Keratinocyte (primary cell): ENCODE measurements at places on chromosomes 4 and X.

DNA sequence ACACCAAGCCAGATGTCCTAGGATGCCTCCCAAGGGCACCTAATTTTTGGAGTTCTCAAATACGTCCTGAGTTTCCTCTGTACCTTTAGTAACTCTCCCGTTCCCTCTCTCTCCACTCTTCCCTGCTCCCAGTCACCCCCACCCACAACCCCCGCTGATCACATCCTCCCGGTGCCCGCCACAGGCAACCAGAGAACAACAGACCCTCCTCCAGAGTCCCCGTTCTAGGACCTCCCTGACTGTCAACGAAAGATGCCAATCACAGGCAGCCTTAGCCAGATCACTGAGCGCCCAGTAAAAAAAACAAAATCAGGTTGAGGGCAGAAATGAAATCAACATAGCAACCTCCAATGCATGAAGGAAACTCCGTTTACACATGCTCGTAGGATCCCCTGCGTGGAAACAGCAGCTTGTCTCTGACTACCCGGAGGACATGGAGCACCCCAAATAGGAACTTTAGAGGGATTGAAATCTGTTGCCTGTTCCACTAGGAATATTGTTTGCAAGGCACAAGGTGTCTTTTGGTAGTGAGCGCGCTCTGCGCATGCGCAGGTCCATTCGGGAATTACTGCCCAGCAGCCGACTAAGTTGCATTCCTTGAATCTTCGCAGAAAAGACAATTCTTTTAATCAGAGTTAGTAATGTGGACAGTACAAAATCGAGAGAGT is at the start of gene GABRB1:
Gene GABRB1, plus strand, starts transcription at position 557 of the 668 bp plus-strand sequence.
- no peak for DNase-seq

DNA sequence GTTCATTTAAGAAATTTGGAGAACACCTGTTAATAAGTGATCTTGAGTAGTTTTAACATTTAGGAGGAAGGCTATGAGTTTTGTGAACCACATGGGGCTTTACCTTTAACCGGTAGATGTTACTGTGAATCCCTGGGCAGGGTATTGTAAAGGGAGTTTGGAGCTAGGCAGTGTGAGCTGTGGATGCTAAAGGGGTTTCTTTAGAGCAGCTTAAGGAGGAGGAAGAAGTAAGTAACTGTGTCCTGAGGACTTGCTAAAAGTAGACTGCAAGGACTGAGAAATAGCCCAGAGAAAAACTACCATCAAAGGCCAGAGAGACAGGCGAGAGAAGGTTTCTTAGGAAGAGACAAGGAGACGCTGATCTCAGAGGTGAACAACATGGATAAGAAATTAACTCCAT is 5.6 kb downstream of the RHOH start:
- no peak for DNase-seq

- DNase-seq, result no peak
Observed at GRCh38 chr4:128542047-128542446, 254.4 kb upstream of the PGRMC2 start.

DNA sequence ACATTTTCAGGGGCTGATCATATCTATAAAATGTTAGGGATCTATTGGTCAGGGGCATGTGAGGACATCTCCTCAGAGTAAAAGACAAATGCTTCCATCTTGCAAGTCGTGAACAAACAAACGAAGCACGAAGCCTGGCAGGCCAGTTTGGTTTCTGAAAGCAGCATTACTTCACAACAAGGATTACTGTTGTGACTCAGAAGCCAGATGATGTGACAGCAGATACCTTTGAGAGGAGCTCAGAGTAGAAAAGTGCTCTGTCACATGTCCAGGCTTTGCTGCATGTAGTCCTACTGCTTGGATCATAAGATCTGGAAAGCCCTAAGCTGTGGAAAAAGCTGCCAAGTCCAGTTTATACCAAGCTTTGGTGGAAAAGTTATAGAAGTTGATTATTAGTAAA is 1827.2 kb downstream of the ARAP2 start:
- DNase-seq, result no peak

- DNase-seq, result no peak
Observed at GRCh38 chrX:57902633-57903032, 7.6 kb downstream of the ZXDA start.

- no peak for DNase-seq
Observed at GRCh38 chr4:41038304-41038703, 176.0 kb downstream of the APBB2 start.

DNA sequence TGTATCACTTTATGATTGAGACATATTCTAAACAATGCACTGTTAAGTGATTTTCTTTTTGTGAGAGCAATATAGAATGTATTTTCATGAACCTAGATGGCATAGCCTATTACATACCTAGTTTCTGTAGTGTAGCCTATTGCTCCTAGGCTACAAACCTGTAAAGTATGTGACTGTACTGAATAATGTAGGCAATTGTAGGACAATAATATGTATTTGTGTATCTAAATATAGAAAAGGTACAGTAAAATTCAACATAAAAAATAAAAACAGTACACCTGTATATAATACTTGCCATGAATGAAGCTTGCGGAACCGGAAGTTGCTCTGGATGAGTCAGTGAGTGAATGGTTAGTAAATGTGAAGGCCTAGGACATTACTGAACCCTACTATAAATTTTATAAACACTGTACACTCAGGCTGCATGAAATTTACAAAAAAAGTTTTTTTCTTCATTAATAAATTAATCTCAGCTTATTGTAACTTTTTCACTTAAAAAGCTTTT is 106.7 kb downstream of the VSIG4 start:
- DNase-seq, result no peak

- DNase-seq, result no peak
Observed at GRCh38 chr4:52889778-52890520, 27.8 kb downstream of the RASL11B start.

GRCh38 chr4:33062155-33062806 is 2342.1 kb downstream of the PCDH7 start:
- no peak for DNase-seq

GRCh38 chrX:39425124-39425806 is 624.0 kb downstream of the MID1IP1 start:
- no peak for DNase-seq

- no peak for DNase-seq
Observed at GRCh38 chr4:140675599-140676231, 80.5 kb downstream of the TBC1D9 start.

DNA sequence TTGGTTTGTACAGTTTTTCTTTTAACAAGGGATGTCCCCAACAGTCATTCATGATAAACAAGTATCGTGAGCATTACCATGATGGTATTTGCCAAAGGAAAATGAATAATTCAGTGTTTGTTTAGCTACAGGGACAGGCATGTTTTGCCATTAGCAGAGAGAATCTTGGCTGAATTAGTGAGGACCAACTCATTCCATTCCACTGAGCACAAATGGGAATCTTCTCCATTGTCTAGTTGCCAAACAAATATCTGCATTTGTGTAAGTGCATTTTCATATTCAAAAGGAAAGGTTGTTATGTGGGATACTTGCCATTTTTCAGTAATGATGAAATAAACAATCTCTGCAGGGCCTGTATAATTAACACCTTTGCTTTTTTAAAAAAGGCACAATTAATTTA is 1762.6 kb downstream of the RPA4 start:
- DNase-seq, result no peak

GRCh38 chr4:74237425-74237966 is 70.8 kb upstream of the EPGN start:
- no peak for DNase-seq

DNA sequence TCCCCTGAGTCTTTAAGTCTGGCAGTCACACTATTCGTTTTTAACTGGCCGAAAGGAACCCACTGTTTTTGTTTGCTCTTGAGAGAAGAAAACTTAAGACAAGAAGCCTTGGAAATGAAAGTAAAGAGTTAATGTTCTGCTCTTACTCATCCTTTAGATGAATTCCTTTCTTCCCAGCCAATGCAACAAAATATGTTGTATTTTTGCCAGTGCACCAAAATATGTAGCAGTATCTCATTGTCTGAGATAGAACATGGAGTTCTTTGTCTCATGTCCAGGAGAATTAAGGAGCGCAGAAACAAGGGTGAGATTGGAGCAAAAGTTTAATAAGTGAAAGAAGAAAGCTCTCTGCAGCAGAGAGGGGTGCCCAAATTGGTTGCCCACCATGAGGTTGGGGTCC is 12.2 kb downstream of the TENT5D start:
- no peak for DNase-seq

GRCh38 chrX:2483398-2484060 is 17.2 kb downstream of the DHRSX start:
- no peak for DNase-seq

- no peak for DNase-seq
Observed at GRCh38 chr4:149248191-149248764, 567.4 kb downstream of the IQCM start.

DNA sequence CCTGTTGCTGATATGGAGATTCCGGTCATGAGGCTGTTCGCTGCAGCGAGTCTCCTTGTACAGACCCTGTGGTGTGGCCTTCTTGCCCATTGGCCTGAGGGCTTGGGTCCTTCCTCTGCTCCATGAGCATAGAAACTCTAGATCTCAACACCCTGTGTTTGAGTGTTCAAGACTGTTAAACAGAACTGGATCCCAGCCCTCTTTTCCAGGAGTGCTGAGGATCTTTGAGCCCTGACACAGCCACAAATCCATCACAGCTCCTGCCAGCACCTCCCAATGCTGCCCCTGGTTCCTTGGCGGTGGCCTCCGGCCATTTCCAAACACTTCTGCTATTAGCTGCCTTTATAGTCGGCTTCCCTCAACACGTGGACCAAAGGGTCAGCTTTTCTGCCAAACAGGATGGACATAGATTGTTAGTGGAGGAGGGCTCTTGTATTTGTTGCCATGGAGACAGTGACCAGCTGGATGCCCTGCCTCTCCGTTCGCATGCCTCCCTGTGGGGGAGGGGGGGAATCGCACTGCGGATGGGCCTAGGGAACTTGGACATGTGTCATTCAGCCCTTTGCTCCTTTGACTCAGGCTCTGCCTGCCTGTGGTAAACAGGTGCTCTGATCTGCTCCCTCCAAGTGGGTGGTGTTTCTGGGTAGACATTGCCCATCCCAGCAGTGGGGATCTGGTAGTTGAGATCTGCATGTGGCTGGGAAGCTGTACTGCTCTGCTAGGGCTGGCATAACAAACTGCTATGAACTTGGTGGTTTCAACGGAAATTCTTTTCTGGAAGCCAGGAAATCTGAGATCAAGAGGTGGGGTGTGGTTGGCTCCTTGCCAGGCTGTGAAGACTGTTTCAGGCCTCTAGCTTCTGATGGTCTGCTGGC is 6.9 kb upstream of the WDR1 start:
- DNase-seq, result no peak

DNA sequence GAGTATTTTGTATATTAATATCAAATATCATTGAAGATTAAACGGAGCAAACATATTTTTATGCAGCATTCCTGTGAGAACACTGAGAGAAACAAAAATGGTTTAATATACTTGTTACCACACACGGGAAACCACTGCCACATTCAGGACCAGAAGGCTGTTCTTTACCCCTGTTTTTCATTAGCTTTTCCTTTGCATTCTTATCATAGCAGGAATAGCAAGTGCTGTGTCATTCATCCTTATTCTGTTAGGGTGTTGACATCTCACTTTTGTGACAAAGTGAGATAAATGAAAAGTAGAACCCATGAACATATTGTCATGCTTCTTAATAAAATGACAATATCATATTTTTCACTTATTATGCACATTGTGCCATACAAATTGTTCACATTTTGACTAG is 212.4 kb upstream of the NDST4 start:
- no peak for DNase-seq

- no peak for DNase-seq
Observed at GRCh38 chrX:116781926-116782325, 319.1 kb upstream of the CT83 start.

- no peak for DNase-seq
Observed at GRCh38 chr4:159144112-159144694, 41.3 kb downstream of the RAPGEF2 start.

DNA sequence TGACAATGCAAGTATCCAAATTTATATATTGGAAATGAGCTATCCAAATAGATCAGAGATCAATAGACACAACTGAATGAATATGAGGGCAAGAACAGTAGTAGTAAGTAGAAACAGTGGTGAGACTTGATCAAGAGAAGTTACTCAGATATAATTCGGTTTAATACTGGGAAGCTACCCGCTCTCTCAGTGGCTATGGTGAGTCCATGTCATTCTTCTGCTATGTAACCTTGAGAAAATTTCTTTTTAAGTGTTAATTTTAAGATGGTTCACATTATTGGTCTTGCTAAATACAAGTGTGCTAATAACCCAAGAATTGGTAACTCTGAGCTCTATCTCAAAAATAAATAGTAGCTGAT is 53.6 kb downstream of the LEF1 start:
- no peak for DNase-seq

DNA sequence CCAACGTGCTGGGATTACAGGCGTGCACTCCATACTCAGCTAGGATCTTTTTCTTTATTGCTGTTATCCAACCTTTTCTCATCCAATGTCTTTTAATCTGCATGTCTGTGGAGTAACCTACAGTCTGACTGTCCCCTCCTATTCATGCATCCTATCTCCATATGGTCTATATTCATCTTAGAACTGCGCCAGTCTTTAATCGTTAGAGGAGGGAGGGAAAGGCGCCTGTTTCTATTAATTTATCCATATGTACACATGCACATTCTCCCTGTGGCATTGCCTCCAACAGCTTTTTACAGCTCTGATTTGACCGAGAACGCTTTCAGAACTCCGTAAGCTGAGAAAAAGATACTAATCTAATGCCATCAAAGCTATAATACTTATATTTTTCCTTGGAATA is 9.8 kb downstream of the DCTD start:
- DNase-seq, result no peak

DNA sequence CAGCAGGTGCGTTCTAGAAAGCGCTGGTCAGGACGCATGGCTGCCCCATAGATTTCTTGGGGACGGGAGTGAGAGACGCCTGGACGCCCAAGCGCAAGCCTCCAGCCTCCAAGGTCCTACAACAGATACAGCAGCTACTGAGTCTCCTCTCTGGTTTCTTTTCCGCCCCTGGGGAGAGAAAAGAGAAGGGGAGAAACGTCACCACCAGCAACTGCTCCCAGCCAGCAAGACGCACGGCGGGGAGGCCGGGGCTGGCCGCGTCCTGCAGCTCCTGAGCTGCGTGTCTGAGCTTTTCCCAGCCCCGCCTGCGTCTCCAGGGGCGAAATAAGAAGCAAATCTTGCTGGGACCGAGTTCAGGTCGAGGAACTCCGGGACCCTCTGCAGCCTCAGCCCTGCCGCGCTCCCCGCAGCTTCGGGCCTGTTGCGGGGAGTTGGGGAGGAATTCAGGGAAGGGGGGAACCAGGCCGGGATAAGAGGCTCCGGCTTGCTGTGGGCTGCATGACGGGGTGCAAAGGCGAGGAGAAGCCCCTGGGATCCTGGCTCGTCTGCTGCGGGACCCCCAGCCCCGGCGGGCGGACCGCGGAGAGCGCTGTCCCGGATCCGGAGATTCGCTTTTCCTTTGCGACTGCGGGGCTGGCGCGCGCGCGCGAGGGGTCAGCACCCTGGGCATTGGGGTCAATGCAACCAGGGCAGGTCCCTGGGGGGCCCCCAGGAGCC is 6.8 kb upstream of the SHOX start:
- DNase-seq, result no peak

DNA sequence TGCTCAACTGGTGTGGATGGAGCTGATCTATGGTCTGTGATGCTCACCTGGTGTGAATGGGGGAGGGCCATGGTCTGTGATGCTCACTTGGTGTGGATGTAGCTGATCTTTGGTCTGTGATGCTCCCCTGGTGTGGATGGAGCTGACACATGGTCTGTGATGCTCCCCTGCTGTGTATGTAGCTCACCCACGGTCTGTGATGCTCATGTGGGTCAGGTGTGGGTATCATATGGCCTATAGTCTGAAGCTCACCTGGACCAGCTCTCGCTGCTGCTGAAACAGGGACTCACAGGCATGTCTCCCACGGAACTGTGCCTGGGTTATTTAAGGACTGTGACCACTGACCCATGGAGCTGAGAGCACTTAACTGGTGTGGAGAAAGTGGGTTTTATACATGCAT is 109.7 kb downstream of the CRLF2 start:
- DNase-seq, result no peak

GRCh38 chr4:132266374-132266773 is 882.7 kb upstream of the PCDH10 start:
- DNase-seq, result no peak
